ENCODE measurements at places on chromosomes 6 and 20.

DNA sequence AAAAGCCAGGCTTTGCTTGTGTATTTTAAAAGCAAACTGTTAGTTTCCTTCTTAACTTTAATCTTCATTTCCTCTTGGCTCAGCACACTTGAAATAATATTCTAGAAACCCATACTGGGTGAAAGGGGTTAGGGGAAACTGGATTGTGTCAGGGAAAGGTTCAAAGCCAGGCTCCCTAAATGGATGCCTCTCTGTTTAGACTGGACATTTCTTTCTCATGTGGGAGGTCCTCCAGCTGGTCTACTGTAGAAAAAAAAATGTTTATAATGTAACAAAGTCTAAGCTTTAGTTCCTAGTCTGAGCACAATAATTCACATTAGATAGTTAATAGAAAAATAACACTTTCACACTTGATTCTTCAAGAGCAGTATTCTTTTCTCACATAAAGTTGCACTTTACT lies 89.0 kb upstream of the AKIRIN2 start:
- DNase-seq: no peak

DNA sequence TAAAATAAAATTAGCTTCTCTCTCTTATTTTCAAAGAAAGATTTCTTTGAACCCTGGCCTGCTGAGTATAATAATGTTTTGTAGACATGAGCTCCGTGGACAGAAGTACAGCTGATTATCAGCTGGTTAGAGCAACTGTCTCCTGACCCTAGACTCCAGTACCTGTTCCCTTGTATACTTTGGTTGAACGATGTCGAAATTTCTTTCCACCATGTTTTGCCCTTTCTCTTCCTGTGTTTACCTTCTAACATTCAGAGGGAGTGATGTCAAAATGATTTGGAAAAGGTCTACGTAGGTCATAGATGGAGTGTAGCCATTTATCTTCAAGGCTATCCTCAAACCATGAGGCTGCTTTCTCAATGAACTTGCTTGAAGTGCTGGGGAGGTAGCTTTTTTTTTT lies 16.8 kb upstream of the ADTRP start:
- DNase-seq: no peak

GRCh38 chr6:48472091-48472490 lies 361.1 kb upstream of the PTCHD4 start:
- no peak for DNase-seq

DNA sequence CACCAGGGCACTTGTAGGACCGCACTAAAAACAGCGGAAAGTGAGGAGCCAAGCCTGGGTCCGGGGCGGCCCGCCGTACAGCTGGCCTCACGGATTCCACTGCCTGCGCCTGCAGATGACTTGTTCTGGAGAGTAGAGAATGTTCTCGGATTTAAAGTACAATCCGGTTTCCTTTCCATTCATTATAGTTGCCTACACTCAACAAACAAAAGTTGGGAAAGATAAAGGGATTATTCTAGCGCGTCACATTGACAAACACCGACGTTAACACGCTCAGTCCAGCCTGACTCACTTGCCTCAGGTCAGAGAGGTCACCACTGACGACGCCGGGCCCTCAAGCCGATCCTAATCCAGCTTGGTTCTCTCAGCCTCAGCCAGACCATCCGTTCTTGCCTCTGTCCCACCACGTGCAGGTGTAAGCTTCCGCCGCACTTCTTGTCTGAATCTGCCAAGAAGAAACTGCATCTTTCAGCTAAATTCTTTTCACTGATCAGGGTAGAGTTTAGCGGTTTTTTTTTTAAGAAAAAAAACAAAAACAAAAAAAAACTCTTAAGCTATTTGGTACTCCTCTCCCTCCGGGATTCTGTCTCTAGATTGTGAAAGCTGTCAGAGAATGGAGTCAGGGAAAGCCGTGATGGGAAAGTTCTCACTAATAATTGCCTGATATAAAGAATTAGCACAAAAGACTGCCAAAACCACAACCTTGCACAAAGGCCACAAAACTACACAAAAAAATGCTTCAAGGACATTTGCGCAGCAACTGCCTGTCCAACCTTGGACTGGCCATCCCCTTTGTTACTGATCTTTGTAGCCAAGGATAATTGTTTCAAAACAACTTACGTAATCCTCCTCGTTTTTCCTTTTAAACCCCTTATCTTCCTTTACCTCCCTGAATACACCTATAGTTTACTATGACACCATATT lies 1.1 kb upstream of the PHF10 start:
- DNase-seq: no peak

GRCh38 chr20:48802647-48803046 lies 25.2 kb downstream of the PREX1 start:
- DNase-seq: no peak

DNA sequence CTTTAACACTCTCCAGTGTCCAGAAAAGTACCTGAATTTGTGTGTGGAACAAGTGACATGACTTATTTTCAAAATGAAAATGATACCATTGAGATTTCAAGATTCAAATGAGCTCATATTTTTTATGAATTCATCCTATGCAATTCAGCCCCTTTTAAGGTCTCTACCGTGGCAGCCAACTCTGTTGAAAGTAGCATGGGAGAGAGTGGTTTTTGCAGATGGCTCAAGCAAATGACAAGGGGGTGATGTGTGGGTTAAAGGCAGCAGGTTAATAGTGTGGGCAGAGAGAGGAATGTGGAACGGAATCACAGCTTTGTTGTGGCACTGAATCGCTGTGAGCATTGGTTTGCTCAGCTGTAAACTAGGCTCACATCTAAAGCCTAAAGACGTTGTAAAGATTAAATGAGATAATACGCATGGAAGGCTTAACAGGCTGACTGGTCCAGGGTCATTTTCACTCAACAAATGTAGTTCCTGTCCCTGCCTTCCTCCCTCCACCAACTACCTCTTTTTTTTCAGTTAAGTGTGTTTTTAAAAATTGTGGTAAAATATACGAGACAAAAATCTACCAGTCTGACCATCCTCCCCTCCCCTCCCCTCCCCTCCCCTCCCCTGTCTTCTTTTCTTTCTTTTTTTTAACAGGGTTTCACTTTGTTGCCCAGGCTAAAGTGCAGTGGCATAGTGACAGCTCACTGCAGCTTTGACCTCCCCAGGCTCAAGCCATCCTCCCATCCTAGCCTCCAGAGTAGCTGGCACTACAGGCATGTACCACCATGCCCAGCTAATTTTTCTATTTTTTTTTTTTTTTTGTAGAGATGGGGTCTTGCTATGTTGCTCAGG lies 114.7 kb upstream of the ZNF217 start:
- DNase-seq: no peak

- DNase-seq: no peak
Measured at GRCh38 chr6:33861722-33862121, 57.9 kb upstream of the MLN start.

GRCh38 chr6:38391626-38392579 lies 247.8 kb downstream of the BTBD9 start:
- DNase-seq: no peak

DNA sequence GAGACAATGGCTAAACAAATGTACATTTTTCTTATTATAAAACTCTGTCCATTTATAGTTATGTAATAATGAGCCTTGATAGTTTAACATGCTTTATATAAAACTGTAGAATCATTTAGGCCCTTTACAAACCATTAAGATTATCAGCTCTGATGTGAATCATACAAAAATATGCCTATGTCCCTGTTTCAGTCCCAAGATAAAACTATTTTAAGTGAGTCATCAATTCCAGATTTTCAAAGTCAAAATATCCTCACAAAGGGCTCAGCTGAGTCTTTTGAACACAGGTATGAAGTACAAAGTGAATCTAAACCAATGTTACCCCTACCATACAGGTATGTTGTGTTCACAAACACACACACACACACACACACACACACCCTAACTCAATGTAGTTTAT lies 88.0 kb downstream of the PTPRK start:
- no peak for DNase-seq

DNA sequence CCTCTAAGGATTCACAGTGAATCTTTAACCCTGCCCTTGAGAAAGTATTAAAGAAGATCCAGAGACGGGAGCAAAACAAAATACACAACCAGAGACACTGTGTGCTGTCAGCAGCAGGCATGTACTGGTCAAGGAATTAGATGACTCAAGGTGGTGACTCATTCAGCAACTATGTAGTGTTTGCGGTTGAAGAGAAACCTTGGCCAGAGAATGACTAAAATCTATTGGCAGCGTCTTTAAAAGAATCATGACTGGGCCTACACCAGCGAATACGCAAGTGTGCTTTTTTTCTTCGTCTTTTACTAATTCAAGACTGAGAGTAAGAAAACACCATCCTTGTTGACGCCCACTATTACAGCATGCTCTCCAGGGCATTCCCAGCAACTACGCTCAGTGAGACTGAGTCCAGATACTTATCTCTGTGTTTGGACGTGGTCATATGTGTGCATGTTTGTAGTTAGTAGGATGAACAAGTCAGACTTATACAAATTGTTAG lies 72.4 kb upstream of the BACH2 start:
- peak; percentile 98 for DNase-seq

DNA sequence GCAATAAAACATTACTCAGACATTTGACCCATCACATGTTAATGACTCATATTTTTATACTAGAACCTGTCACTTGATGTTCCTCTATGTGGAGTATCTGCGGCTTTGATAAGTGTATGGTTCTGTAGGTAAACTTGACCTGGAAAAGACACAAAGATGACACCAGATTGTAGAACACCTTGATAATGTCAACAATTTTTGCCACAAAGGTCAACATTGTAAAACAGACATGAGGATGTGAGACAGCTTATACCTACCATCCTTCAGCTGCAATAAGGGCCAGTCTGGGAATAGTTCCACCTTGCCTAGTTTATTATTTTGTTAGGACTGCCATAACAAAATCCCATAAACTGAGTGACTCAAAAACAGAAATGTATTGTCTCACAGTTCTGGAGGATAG lies 202.4 kb downstream of the LMBRD1 start:
- DNase-seq: no peak
